Suppressor macrophage (primary cell): ENCODE measurements at places on chromosomes 3 and 15.
A peak's percentile ranks its signal among the peaks of the same experiment; 100 is the strongest.

DNA sequence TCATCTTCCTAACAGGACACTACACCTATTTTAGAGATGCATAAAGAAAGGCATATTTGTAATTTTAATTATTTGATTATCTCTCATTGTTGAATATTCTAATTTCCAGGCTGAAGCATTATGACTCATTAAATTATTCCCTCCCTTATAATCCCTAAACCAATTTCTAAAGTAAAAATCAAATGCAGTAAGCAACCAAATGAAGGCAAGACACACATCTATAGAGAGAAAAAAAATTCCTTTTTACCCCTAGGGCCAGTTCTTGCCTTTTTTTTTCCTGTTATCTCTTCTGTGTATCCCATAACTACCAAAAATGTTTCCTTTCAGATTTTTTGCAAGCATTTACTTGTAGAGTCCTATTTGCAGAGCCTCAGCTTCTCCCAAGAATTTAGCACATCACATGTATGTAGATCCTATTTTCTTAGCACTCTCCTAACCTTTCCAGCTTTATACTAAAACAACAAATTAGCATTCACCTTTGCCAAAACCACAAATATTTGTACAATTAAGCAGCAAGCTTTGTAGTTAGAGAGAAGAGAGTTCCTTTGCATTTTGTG is 177.9 kb downstream of the SATB1 start:
- DNase-seq: no peak

DNA sequence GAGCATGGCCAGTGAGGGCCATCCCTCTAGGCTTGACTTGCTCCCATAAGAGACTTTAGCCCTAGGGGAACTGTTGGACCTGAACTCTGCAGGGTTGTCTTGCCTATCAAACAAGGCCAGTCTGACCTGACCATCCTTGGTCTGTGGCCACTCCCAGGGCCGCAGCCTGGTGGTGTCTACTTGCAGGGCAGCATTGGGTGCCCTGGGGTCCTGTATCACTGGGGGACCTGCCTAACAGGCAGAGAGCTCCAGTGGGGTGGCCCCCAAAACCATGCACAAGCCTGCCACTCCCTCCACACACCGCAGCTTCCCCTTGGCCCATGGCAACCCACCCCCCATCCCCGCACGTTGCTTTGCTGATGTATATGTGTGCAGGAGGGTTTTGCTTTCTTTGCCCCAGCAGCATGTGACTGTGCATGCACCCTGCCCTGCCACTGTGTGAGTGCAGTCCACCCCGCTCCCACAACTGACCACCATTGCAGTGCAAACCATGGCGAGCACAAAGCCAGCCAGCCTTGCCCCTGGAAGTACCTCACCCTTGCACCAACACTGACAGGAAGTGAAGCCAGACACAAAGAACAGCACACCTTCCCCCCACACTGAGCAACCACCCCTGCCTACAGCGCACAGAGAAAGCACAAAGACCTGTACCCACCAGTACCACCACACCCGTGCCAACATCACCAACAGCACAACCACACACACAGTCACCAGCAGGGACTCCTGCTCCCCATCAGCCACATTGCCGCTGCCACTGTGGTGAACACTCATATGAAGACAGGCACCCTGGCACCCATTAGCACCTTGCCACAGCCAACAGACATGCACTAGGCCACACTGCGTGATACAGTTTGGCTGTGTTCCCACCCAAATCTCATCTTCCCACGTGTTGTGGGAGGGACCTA is 88.8 kb downstream of the SENP7 start:
- DNase-seq: no peak

DNA sequence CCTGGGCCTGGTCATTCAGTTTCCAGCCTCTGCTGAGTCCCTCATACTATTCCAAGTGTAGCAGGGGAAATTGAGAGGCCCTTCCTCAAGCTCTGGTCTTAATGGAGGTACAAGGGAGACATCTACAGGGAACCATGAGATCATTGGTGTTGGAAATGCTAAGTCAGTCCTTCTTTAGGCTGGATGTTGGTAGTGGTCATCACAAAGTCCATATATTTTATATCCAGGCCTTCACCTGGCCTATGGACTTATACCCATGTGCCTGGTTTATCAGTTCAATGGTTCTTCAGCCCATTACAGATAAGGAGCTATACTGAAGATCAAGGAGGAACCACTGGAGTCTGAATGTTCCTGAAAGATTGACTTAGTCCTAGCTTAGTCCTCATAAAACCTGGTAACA is 135.0 kb downstream of the STAG1 start:
- DNase-seq: no peak

DNA sequence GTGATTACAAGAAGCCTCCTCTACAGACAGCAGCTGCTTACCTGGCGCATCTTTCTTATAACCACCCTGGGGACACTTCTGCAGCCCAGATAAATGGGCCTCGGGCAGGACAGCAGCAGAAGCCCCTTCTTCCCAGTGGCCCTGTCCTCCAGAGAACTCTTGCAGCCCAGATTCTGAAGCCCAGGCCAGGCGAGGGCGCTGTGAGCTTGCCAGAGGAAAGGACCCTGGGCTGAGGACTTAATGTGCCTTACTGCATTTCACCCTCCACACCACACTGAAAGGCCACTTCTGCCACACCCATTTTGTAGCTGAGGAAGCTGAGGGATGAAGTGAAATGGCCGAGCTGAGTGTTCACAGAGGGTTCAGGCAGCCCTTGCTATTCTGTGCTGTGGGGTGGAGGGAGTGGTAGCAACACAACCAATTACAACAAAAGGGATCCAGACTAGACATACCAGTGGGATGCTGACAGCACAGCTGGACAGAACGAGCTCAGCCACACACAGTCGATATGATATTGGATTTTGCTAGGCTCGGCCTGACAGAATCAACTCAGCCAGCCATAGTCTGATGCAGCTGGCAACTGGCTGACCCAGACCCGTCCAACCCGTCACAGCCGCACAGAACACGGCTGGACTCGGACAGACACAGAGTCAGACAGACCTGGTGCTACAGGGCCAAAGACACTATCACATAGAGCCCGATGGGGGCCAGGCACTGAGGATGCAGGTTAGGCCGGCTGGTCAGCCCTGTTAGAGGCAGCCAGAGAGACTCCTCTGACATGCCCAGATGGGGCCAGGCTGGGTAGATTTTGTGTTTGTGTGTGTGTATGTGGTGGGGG is 7.3 kb downstream of the ACOX2 start:
- no peak for DNase-seq

GRCh38 chr3:9913601-9914000 is 3.3 kb upstream of the IL17RC start:
- DNase-seq: no peak

DNA sequence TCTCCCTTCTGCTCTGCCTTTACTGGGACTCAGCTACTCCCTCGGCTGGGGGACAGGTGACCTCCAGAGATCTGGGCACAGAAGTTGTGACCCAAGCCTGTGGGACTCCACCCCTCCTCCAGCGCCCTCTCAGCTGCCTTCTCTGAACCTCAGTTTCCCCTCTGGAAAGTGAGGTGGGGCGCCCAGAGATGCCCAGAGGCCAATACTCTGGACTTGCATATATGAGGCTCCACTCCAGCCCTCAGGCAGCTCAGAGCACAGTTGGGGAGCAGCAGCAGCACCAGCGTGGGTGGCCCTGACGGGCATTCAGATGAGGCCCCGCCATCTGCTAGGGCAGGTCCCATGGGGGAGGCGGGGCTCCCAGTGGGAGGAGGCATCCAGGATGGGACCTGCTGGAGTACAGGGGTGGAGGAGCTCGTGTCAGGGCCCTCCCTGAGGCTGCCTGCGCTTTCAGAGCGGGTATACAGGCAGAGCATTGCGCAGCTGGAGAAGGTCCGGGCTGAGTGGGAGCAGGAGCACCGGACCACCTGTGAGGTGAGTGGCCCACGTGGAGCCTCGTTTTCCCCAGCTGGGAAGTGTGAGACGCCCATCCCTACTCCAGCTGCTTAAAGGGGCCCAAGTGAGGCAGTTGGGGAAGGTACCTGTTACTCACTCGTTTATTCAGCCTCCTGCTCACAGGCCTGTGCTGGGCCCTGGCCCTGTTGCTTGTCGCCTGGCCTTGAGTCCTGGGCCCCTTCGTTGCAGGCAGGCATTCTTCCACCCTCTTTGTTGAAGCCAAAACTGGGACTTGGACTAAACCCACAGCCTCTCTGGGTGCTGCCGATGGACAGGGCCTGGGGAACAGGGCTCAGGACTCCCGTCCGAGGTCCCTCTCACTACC is 35.4 kb downstream of the PSTPIP1 start:
- no peak for DNase-seq

DNA sequence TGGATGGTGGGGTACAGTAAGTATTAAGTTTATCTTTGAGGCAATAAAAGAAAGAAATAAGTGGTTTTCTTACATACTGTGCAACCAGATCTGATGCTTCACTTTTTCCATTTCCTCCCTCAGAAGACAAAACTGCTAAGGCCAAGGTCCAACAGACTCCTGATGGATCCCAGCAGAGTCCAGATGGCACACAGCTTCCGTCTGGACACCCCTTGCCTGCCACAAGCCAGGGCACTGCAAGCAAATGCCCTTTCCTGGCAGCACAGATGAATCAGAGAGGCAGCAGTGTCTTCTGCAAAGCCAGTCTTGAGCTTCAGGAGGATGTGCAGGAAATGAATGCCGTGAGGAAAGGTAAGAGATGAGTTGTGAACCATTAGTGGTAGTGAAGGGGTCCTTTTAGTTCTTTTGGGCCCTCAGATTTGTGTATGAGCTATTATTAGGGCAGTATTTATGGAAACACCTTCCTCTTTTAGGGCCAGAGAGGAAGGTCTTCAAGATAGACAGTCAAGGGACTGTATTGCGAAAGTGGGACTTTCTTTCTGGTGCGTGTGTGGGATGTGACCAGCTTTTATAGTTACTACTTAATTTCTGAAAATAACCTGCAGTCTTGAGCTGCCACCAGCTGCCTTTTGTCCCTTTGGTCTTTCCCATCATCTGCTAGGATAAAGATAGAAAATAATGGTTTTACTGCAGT is 4.6 kb downstream of the ALAS1 start:
- peak; percentile 90 for DNase-seq

DNA sequence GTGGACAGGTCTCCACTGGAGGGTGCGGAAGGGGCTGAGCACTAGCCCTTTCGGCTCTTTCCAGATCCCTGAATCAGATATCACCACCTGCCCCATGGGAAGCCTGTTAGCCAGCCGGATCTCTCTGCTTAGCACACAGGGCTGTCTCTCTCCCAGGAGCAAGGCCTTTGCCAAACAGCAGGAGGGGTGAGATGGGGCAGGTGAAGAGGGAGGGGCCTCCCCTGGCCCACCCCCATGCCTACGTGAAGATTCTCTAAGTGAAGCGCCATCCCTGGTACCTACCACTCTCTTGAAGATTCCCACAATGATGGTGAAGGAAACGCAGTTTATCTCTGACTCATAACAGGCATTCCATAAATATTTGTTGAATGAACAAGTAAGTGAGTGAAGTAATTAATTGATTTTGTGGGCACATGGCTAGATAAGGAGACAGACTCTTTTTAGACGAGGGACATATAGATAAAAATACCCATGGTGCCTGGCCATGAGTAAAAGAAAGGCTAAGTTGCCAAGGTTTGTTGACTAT is 19.6 kb upstream of the HCN4 start:
- no peak for DNase-seq

DNA sequence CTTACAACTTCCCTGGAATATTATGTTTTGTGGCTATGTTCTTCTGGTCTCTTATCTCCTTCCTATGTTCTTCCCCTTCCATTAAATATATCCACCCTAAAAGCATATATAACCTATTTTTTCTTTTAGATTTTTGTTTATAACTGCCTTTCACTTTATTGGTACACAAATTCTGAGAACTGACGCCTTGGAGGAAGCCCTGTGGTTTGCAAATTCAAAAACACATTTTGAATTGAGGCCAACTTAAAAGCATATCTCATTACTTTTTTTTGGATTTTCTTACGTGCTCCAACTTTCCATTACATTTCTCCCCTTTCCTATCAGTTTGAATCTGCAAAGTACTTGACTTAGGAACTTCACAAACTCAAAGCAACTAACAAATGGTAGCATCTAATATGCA is 15.3 kb upstream of the COLQ start:
- DNase-seq: no peak

- DNase-seq: no peak
These were observed 47.5 kb downstream of the CHL1 start for GRCh38 chr3:244041-244440.

DNA sequence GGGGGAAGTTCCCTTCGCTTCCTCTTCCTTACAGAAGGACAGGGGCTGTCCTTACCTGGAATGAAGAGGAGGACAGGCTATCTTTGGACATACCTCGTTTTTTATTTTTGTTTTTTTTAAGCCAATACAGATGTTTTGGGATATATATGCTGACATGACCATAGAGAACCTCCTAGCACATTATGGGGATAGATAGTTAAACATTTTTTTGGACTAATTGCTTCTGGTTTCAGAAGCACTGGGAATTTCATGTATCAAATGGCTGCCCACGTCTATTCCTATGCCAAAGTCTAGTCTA is 238.2 kb upstream of the BHLHE40 start:
- no peak for DNase-seq

GRCh38 chr3:99633887-99634558 is 4.4 kb upstream of the COL8A1 start:
- DNase-seq: no peak

GRCh38 chr3:134300520-134300919 is 49.9 kb upstream of the RYK start:
- DNase-seq: no peak

GRCh38 chr15:69533522-69533921 is 80.9 kb downstream of the RPLP1 start:
- no peak for DNase-seq

GRCh38 chr3:149969940-149970715 is 567 bp downstream of the PFN2 start:
- DNase-seq: peak; percentile 49

GRCh38 chr3:148911592-148911991 is 46.5 kb downstream of the CPA3 start:
- no peak for DNase-seq

DNA sequence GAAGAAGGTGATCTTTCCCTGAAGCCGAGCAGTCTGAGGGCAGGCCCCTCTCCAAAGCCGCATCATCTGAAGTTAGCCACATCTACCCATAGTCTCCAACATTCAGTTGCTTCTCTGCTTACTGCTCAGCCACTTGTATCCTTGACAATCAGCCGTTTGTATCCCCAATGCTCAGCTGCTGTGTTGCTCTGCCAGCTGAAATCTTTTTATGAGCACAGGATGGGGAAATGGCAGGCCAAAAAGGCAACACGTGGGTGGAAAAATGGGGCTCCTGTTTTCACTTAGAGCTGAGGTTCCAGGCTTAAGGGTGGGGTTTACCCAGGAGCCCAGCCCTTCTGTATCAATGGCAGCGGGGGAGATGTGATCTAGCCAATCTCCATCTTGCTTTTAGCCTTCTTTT is 36.3 kb downstream of the METTL6 start:
- DNase-seq: no peak

DNA sequence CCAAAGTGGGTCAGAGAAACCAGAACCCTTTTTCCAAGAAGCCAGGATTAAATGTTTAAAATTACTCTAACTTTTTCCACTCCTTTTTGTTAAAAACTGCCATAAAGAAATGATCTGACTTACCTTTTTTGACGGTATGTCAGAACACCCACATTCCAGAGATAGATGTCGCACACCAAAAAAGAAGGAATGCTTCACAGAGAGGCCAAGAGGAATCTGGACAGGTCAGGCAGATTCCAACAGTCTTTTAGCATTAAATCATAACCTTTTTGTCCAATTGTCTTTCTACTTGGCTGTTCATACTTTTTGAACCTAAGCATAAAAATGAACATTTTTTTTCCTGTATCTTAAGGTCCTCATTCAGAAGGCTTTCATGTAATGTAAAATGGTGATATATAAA is 846.9 kb downstream of the NSUN3 start:
- no peak for DNase-seq

GRCh38 chr3:195221876-195222617 is 48.9 kb downstream of the XXYLT1 start:
- DNase-seq: no peak

GRCh38 chr3:67509471-67510075 is 144.8 kb downstream of the SUCLG2 start:
- no peak for DNase-seq
